Stimulated activated CD8-positive, alpha-beta memory T cell treated with anti-CD3 and anti-CD28 coated beads, Interleukin-15, amount 100 ng/mL, for 24 hours (primary cell): ENCODE measurements at places on chromosomes 4 and X.

GRCh38 chrX:70505451-70505841 lies 60.8 kb downstream of the DLG3 start:
- no peak for DNase-seq

- DNase-seq, result no peak
Observed at GRCh38 chrX:74519870-74520269, 94.6 kb downstream of the RLIM start.

DNA sequence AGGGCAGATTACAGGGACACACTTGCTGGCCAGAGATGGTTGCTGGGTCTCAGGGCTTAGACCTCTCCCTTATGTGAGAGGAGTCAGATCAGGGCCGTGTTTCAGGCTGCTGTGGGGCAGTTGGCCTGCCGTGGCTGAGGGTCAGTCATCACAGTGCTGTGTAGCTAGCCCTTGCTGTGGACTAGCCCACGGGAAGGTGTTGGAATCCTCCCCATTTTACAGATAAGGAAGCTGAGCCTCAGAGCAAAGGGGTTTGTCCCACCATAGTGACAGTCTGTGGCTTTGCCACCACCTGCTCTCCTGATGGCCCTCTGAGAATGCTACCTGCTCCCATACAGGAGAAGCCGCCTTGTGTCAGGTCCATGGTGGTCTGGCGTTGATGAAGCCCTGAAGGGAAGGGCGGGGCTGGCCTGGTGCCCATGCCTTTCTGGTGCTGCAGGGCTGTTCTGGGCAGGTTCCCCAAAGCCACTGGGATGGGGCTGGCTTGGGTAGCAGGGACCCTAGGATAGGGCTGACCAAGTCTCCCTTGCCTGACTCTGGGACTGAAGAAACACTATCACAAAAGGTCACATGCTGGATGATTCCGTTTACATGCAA lies 2.4 kb upstream of the FAM53A start:
- DNase-seq, result no peak

DNA sequence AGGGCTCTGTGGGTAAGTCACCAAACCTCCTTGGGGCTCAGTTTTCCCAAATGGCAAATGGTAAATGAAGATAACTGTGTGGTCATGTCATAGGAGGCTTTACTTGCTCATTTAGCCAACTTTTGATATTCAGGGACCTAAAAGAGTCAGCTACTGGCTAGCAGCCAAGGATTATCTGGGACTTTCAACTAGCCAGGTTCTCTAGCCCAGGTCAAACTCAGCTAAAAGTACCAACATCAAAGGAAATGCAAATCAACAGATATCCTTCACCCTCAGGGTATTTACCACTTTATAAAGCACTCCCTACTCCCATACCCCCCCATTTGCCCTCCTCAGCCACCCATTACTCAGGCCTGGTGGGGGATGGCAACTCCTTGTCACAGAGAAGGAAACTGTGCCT lies 7.5 kb downstream of the AMER1 start:
- no peak for DNase-seq
